Stimulated activated CD8-positive, alpha-beta memory T cell treated with anti-CD3 and anti-CD28 coated beads, Interleukin-2, amount 100 ng/mL, for 48 hours (primary cell): ENCODE measurements at places on chromosomes 2 and 18.

DNA sequence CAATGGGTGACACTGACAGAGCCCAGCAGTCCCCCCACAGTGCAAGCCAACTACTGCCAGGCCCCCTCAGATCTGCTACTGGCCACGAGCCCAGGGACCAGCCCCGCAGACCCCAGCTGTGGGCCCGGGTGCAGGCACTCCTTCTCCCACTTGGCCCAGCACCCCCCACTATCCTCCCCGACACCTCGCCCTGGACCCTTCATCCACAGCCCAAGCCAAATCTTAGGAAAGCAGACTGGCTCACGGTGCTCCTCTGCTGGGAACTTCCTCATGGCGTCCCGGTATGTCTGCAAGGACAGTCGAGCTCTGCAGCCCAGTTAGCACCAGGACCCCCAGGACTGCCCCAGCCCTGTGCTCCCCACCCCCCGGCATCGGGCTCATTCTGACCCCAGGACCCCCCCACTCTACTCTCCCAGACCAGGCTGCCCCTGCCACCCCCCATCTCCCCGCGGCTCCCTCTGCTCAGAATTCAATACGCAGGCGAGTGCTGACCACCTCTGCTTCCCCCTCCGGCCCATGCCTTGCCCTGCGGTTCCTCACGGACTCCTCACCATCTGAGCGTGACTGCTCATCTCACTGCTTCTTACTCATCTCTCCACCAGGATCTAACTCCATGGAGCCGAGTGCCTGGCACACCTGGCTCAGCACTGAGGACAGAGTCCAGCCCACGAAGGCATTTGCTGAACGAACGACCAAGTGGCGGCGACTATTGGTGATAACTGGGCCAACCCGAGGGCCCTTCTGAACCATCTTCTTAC is 85.7 kb downstream of the PXDN start:
- no peak for DNase-seq

DNA sequence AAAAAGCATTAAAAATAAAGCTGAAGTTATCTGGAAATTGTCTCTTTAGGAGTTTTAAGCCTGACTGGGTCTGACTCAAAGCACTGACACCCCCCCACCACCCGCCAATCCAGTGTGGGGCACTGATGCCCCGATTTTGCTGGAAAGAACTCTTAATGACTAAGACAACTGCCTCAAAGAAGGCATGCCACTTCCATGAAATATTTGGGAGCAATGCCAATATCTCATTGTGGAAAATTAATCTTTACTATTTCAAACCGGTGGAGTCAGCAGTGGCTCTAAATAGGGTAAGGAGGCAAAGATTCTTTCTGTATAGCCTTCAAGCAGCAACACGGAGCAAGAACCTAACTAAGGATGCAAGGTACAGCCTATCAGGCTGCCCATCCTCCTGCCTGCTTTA is 4.5 kb downstream of the FKBP7 start:
- no peak for DNase-seq

- no peak for DNase-seq
Measured at GRCh38 chr18:22613788-22614187, 196.1 kb upstream of the CTAGE1 start.

DNA sequence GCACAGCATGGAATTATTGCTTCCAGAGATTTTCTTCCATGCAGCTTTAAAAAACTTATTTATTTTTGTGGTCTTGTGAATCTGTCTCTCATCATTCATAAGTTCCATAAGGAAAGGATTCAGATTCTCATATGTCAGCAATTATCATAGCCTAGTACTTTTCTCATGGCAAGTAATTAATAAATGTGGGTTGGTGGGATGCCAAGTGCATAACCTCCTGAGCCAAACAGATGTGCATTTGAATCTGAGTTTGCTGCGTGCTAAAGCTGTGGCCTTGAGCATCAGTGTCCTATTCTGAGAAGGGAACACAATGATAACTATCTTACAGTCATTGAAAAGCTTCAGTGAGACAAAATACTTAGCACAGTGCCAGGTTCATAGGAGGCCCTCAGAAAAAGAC is 331.9 kb downstream of the PDE11A start:
- no peak for DNase-seq

DNA sequence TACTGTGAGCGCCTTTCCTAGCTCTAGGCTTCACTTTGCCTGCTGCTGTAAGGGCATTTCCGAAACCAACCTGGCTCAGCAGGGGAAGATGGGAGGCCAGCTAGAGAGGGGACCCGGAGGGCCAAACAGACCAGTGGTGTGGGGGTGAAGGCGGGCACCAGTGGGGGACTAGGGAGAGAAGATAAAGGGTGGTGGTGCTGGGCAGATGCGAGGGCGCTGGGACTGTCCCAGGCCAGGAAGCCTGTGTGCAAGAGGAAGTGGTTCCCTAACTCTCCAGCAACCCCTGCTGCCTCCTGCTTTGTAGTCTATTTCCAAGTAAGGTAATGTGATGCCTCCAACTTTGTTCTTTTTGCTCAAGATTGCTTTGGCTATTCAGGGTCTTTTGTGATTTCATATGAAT is 73.1 kb downstream of the DNAH7 start:
- DNase-seq: no peak

DNA sequence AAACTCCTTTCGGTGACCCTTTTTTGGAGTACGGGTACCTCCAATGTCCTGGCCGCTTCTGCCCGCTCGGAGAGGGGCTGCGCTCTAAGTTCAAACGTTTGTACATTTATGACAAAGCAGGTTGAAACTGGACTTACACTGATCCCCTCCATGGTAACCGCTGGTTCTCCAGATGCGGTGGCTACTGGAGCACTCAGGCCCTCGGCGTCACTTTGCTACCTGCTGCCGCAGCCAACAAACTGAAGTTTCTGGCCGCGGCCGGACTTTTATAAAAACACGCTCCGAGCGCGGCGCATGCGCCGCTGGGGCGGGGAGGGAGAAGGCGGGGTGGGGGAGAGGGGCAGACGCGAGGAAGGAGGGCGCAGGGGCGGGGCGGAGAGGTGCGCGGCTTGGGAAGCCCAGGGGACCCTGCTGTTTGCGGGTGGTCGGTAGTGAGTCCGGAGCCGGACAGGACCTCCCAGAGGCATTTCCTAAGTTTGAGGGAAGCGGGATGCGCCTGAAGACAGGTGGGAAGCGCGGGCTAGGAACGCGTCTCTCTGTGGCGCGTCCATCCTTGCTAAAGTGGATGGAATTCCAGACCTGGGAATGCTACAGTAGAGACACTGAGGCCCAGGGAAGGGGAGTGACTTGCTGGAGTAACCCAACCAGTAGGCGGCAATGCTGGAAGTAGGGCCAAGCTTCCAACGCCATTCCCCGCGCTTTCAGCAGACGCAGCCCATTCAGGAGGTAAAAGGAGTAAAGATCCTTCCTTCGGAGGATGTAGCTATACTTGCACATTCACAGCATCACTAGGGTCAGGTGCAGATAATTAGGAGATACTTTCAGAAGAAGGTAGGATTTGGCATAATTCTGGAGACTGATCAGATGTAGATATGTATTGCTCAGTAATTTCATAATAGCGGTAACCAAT is at the start of gene CXCR4:
CXCR4 (minus strand) TSS at position 241 of the 910 bp plus-strand sequence; CDS start at position 152, 89 bp downstream.
- DNase-seq: peak; percentile 74

- no peak for DNase-seq
Measured at GRCh38 chr2:16671760-16672159, 6.1 kb upstream of the CYRIA start.

GRCh38 chr18:54032412-54032811 is 192.1 kb downstream of the MBD2 start:
- DNase-seq: no peak

DNA sequence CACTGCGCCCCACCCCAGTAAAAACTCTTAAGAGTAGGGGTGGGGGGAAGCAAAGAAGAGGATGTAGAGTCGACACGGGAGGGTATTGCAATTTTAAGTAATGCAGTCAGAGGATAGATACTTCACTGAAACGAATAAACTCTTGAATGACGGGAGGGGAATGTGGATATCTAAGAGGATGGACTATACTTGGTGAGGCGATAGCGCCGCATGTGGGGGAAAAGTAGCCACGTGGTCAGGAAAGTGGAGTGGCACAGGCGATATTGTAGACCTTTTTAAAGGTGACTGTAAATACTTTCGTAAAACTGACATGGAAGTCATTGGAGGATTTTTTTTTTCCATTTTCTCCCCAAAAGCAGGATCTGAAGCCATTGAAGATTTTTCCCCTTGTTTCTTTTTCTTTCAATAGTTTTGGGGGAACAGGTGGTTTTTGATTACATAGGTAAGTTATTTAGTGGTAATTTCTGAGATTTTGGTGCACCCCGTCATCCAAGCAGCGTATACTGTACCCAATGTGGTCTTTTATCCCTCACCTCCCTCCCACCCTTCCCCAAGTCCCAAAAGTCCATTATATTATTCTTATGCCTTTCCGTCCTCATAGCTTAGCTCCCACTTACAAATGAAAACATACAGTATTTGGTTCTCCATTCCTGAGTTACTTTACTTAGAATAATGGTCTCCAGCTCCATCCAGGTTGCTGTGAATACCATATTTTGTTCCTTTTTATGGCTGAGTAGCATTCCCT is 13.8 kb downstream of the CLK1 start:
- DNase-seq: no peak

DNA sequence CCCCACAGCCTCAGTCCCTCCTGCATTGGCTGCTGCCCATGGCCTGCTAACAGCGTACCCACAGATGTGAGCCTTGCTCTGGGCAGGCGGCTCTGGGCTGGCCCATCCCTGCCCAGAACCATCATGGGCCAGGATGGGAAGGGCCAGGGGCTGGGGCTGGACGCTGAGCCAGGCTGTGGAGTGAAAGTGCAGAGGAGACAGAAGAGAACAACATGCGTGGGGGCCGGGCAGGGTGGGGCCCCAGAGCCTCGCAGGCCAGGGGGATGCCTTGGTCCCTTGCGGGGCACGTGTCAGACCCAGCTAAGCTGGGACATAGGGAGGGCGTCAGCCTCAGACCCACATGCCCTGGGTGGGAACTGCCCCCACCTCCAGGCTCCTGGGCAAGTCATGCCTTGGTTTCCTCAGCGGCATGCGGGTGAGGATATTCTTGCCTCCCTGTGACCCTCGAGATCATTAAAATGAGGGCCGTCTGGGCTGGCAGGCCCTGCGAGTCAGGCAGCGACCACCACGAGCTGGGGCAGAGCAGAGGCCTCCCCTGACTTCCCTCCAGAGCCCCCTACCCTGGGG is 27.3 kb downstream of the GPC1 start:
- DNase-seq: no peak

DNA sequence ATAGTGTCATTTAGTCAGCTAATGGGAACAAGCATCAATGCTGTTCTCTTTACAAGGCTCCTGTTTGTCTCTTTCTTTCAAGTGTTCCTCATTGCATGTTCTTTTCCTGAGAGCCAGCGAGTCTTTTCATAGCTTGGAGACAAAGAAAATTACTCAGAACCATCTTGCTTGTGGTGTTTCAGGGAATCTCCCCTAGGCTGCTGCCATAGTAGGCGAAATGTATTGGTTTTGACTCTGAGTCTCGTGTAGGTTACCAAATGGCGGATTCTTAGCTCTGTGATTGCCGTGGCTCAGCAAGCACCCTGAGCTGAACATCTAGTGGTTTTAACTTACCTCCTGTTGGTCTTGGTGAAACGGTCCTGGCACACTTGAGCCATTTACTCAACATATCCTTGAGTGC is 68.7 kb downstream of the RHBDD1 start:
- no peak for DNase-seq

- no peak for DNase-seq
Measured at GRCh38 chr2:170113168-170113894, 64.6 kb upstream of the MYO3B start.

DNA sequence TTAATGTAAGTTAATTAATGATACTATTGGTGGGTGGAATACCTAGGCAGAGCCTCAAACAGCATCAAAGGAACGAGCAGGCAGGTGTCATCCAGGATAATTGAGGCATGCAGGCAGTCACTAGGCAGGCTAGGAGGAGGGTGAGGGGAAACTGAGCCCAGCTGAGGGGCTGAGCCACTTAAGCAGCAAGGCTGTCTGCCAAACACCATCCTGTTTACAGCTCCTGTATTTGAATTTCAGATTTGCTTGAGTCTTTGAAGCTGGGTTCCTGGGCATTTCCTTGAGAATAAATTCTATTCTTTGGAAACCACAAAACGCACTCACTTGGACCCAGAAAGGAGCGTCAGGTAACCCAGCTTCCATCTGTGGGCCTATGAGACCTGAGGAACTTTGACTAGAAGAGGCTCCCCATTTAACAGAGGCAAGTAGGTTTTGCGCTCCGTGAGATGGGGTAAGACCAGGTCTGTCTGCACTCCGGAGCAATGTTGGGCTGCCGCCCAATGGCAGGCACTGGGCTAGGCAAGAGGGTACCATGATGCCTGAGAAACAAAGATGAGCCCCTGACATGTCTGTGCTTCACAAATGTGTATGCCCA is 2.0 kb downstream of the EDAR start:
- DNase-seq: no peak

- no peak for DNase-seq
Measured at GRCh38 chr2:9377461-9378097, 45.7 kb downstream of the ITGB1BP1 start.

DNA sequence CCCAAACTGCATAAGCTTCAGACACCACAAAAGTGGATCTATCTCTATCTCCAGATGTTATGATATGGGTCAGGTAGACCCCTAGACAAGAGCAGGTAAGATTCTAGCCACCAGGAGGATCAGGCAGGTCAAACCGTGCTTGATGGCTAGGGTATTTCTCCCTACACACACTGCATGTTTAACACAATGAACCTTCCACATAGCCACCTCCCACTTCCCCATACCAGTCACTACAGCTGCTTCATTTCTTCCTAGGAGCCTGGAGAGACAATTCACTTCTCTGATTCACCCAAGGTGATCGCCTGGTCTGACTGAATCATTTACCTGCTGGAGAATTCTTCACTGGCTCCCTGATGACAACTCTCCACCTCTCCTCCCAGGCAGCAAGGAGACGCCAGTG is 66.0 kb upstream of the MYCN start:
- no peak for DNase-seq

- DNase-seq: no peak
Measured at GRCh38 chr18:76451396-76452331, 43.4 kb downstream of the ZNF516 start.

DNA sequence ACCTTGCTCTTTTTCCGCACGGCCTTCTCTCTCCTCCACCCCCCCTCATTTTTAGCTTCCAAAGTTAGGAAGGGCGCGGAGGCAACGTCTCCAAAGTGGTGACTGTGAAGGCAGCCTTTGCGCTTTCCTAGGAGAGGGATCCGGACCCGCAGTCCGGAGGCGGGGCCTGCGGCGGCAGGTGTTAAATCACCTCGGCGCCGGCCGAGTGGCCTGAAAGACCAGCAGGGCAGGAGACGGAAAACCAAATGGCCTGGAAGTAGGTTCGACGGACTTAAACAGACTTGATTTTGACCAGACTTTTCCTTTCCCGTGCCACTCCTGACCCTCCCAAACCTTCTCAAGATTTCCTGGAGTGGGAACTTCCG is 615 bp downstream of the GORASP2 start:
- peak; percentile 32 for DNase-seq

- DNase-seq: peak; percentile 4
Measured at GRCh38 chr2:178530625-178531142, 50.4 kb downstream of the PLEKHA3 start.

DNA sequence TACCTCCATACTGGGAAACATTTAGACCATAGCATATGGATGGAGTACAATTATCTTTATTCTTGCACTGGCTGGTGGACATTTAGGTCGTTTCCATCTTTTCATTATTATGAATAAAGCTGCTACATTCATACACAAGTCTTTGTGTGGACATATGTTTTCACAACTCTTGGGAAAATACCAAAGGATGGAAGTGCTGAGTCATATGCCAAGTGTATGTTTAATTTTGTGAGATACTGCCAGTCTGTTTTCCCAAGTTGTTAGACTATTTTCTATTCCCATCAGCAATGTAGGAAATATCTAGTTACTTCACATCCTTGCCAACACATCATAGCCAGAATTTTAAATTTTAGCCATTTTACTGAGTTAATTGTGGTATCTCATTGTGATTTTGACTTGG is 91.5 kb downstream of the GALNT13 start:
- no peak for DNase-seq
